ENCODE measurements at places on chromosomes 6 and 20. TPM values are rescaled to one million over a fixed set of nuclear protein-coding genes. Genes with fewer than 3 reads are reported as not detected.

DNA sequence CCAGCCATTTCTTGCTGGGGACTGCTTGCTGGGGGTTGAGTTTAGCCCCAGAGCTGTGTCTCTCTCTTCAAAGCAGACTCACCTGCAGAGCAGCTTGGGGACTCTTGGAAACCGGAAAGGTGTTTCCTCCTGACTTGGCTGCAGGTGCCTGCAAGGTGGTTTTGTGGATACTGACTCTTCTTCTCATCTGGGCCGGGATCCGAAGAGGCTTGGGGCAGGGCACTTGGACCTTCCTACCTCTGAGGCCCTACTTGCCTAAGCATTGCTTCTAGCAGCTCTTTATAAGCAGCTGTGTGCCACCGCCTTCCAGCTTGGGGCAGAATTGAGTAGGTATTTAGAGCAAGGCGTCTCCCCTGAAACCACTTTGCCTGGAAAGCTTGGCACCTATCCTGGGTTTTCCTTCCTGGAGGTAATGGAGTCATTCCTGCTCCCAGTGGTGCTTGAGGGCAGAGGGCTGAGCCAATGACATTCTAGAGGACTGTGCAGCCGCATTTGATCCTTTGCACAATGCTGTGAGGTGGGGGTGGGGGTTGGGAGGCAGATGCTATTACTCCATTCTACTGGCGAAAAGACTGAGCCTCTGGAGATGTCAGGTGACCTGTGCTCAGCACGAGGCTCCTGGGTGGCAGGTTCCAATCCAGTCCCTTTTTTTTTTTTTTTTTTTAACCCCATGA, 3.4 kb upstream of the CTSZ start:
- no peaks in the 10 kb centered on the region for H3K27me3 ChIP-seq
- no peaks in the 10 kb centered on the region for H3K36me3 ChIP-seq
- H3K27ac ChIP-seq: no peak overlapping the region
- peaks cover 47% of the 10 kb centered on the region for H3K4me1 ChIP-seq
- no peak overlapping the region for H3K4me3 ChIP-seq

DNA sequence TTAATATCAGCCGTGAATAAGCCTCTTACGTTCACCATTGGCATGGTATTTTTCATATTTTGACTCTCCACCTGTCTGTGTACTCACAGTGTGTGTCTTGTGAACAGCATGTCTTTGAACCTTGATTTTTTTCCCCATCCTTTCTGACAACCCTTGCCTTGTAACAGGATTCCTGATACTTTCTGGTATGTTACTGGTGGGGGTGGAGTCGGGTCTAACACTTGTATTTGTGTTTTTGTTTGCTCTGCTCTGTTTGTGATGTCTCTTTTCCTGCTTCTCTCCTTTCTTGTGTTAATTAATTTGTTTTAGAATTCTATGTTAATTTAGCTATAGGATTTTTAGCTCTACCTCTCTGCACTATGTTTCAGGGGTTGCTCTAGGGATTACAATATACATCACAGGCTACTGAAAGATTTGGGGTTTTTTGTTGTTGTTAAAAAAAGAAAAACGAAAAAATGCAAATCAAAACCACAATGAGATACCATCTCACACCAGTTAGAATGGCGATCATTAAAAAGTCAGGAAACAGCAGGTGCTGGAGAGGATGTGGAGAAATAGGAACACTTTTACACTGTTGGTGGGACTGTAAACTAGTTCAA, 245.1 kb downstream of the CDH4 start:
- no peak overlapping the region for H3K27ac ChIP-seq
- no peaks in the 10 kb centered on the region for H3K27me3 ChIP-seq
- peaks cover 11% of the 10 kb centered on the region for H3K4me1 ChIP-seq

Gene HLA-DRB1
- 27.2 TPM for total RNA-seq

Gene TMEM14C
- 61.3 TPM for total RNA-seq

GRCh38 chr6:158158123-158158522, 9.9 kb downstream of the SERAC1 start:
- no peak overlapping the region for H3K27ac ChIP-seq
- no peaks in the 10 kb centered on the region for H3K27me3 ChIP-seq
- no peak for DNase-seq
- peaks cover 12% of the 10 kb centered on the region for H3K4me1 ChIP-seq

Gene SUMO4
- 7.8 TPM for total RNA-seq

- peaks cover 7% of the 10 kb centered on the region for H3K4me1 ChIP-seq
- H3K36me3 ChIP-seq: peaks cover 9% of the 10 kb centered on the region
- H3K4me3 ChIP-seq: no peak overlapping the region
- no peak for DNase-seq
Observed at GRCh38 chr6:43457643-43458042, 2.3 kb upstream of the DLK2 start.

DNA sequence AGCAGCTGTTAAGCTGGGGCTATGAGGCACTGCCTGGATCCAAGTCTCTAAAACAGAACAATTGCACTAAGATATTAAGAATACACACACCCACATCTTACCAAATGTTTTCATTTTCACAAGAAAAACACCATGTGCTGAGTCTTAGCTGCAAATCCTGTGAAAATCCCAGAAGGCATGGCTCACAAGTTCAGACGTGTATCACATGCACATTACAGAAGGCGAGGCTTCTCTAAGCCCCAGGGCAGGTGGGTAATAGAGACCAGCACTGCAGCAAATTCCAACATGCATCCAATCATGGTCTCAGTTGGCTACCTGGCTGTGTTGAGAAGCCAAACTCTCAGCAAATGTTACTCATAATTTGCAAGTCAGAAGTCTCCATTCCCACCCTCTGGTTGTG, 16.2 kb upstream of the CST3 start:
- no peaks in the 10 kb centered on the region for H3K36me3 ChIP-seq
- no peak overlapping the region for H3K27ac ChIP-seq
- peaks cover 8% of the 10 kb centered on the region for H3K27me3 ChIP-seq
- no peak for DNase-seq

- no peaks in the 10 kb centered on the region for H3K27me3 ChIP-seq
- no peaks in the 10 kb centered on the region for H3K36me3 ChIP-seq
- H3K4me3 ChIP-seq: no peak overlapping the region
- no peak overlapping the region for H3K27ac ChIP-seq
- no peaks in the 10 kb centered on the region for H3K4me1 ChIP-seq
- DNase-seq: no peak
Observed at GRCh38 chr6:8557014-8557748, 121.8 kb upstream of the SLC35B3 start.

GRCh38 chr6:128024046-128024445, 123.2 kb upstream of the THEMIS start:
- no peaks in the 10 kb centered on the region for H3K36me3 ChIP-seq
- no peak overlapping the region for H3K4me3 ChIP-seq
- H3K4me1 ChIP-seq: peaks cover 6% of the 10 kb centered on the region
- no peak for DNase-seq
- no peak overlapping the region for H3K27ac ChIP-seq
- no peaks in the 10 kb centered on the region for H3K27me3 ChIP-seq

DNA sequence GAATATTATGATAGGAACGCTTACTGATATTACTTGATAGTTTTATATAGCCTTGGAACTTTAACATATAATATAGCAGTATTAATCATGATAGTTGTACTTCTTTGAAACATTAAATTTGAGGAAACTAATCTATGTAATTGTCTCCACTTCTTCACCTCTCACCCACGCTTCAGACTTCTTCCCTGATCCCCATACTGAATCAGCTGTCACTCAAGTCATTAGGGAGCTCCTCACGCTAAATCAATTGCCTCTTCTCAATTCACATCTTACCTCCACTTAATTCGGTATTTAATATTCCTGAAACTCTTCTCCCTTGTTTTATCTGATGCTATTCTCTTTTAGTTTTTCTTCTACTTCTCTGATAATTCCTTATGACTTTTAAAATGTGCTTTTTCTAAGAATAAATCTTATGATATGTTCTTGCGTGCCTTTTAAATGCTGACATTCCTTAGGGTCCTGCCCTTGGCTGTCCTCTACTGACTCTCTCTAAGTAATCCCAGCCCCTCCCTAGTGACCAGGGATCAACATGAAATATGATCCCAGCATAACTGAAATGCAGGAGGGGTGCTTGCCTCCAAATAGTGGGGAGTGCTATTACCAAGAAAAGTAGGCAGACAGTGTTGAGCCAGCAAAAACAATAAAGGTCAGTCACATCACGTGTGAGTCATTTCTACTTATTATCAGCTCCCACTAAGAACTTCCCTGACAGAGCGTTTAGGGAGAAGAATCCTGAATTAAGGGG, 9.9 kb downstream of the ANKRD66 start:
- no peak for DNase-seq
- no peaks in the 10 kb centered on the region for H3K4me1 ChIP-seq
- no peak overlapping the region for H3K27ac ChIP-seq
